ENCODE measurements at places on chromosomes 5 and 9.

DNA sequence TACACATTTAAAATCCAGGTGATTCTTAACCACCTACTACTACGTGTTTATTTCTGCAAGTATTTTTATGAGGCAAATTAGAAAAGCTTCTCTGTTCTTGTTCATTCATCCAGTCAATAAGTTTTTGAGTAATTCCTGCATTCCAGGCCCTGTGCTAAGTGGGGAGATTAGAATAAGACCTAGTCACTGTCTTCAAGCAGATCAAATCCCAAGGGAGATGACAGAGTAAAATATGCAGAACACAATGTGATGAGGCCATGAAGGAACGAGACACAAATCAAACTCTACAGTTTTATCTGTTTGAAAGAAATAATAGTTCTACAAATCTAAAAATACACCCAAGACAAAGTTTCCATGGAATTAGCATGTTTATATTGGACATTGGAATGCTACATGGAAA is 158.8 kb downstream of the CEP120 start:
- DNase-seq, result no peak
- no peak overlapping the region for H3K27ac ChIP-seq
- no peaks in the 10 kb centered on the region for H3K36me3 ChIP-seq
- no peaks in the 10 kb centered on the region for H3K27me3 ChIP-seq

GRCh38 chr5:61641748-61642565 is 309.9 kb downstream of the ZSWIM6 start:
- no peak for DNase-seq
- no peaks in the 10 kb centered on the region for H3K4me1 ChIP-seq
- H3K36me3 ChIP-seq, result no peaks in the 10 kb centered on the region
- no peak overlapping the region for H3K27ac ChIP-seq
- no peaks in the 10 kb centered on the region for H3K27me3 ChIP-seq
- H3K4me3 ChIP-seq, result no peak overlapping the region

- no peak for DNase-seq
- H3K27ac ChIP-seq, result no peak overlapping the region
- H3K36me3 ChIP-seq, result peaks cover 1% of the 10 kb centered on the region
- H3K4me1 ChIP-seq, result no peaks in the 10 kb centered on the region
- H3K27me3 ChIP-seq, result no peaks in the 10 kb centered on the region
- no peak overlapping the region for H3K4me3 ChIP-seq
These were observed 35.5 kb upstream of the LRRTM2 start for GRCh38 chr5:138910546-138911185.

GRCh38 chr5:84437673-84438315 is 53.1 kb upstream of the EDIL3 start:
- H3K27me3 ChIP-seq, result no peaks in the 10 kb centered on the region
- DNase-seq, result no peak
- no peaks in the 10 kb centered on the region for H3K4me1 ChIP-seq

- H3K4me1 ChIP-seq, result no peaks in the 10 kb centered on the region
- H3K4me3 ChIP-seq, result no peak overlapping the region
- H3K27ac ChIP-seq, result no peak overlapping the region
- DNase-seq, result no peak
These were observed 136.3 kb upstream of the SNX2 start for GRCh38 chr5:122638581-122638980.

- H3K36me3 ChIP-seq, result no peaks in the 10 kb centered on the region
- no peak overlapping the region for H3K27ac ChIP-seq
- no peaks in the 10 kb centered on the region for H3K4me1 ChIP-seq
- DNase-seq, result no peak
- no peaks in the 10 kb centered on the region for H3K27me3 ChIP-seq
These were observed 168.7 kb upstream of the FST start for GRCh38 chr5:53311681-53312080.

DNA sequence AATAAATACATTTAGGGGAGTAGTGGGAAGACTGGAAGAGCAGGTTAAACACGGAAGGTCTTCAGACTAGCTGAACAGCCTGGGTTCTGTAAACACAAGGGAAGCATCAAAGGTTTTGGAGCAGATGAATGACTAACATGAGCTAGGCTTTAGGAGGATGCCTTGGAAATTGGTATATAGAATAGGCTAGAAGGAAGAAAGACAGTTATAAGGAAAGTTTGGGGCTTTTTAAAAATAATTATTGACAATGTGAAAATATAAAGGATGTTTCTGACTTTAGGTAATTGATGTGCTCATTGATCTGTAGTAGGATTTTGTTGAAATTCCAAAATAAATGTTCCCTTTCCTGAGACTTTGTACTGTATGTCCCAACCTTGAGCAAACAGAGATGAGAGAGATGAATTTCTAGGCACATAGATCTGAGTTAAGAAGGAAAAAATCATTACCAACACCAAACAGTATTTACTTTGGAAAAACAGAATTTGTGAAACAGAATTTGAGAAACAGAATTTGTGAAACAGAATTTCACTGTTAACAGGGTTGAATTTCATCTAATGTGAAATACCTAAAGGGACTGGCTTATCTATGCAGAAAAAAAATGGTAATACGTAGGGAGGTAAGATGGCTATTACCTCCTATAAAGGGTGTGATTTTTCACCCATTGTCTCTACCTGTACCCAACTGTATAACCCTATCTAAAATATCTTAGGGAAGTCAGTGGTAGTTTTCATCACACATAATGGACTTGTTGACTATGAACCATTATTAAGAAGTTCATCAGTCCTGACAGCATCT is 28.8 kb downstream of the SKP2 start:
- no peak for DNase-seq
- no peak overlapping the region for H3K4me3 ChIP-seq
- no peaks in the 10 kb centered on the region for H3K27me3 ChIP-seq
- peaks cover 51% of the 10 kb centered on the region for H3K36me3 ChIP-seq
- H3K4me1 ChIP-seq, result no peaks in the 10 kb centered on the region

GRCh38 chr9:36847781-36848673 is 186.0 kb downstream of the PAX5 start:
- DNase-seq, result no peak
- H3K36me3 ChIP-seq, result no peaks in the 10 kb centered on the region
- no peak overlapping the region for H3K27ac ChIP-seq
- H3K4me1 ChIP-seq, result no peaks in the 10 kb centered on the region
- H3K27me3 ChIP-seq, result no peaks in the 10 kb centered on the region

DNA sequence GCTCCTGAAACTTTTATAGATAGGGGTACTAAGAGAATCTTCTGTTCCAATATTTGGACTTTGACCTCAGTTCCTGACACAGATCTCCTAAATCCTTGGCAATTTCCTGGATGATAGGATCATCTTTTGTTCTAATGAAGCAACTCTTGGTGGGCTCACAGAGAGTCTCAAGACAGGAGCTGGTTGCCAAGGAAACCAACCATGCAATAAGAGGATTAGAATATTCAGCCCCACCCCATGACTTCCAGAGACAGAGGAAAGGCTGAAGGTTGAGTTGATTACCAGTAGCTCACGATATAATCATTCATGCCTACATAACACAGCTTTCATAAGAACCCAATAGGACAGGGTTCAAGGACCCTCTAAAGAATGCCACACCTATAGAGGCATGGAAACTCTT is 2050.2 kb upstream of the CDH6 start:
- H3K27ac ChIP-seq, result no peak overlapping the region
- H3K4me3 ChIP-seq, result no peak overlapping the region
- H3K4me1 ChIP-seq, result no peaks in the 10 kb centered on the region
- H3K36me3 ChIP-seq, result no peaks in the 10 kb centered on the region
- no peaks in the 10 kb centered on the region for H3K27me3 ChIP-seq

- H3K27ac ChIP-seq, result no peak overlapping the region
- no peak overlapping the region for H3K4me3 ChIP-seq
- no peaks in the 10 kb centered on the region for H3K27me3 ChIP-seq
- no peaks in the 10 kb centered on the region for H3K4me1 ChIP-seq
- H3K36me3 ChIP-seq, result no peaks in the 10 kb centered on the region
- DNase-seq, result no peak
These were observed 564.6 kb upstream of the KLF4 start for GRCh38 chr9:108054131-108054630.

- H3K27me3 ChIP-seq, result no peaks in the 10 kb centered on the region
- H3K4me3 ChIP-seq, result no peak overlapping the region
- H3K36me3 ChIP-seq, result no peaks in the 10 kb centered on the region
- no peaks in the 10 kb centered on the region for H3K4me1 ChIP-seq
- no peak overlapping the region for H3K27ac ChIP-seq
These were observed 114.2 kb upstream of the ADAMTS16 start for GRCh38 chr5:5025774-5026408.

DNA sequence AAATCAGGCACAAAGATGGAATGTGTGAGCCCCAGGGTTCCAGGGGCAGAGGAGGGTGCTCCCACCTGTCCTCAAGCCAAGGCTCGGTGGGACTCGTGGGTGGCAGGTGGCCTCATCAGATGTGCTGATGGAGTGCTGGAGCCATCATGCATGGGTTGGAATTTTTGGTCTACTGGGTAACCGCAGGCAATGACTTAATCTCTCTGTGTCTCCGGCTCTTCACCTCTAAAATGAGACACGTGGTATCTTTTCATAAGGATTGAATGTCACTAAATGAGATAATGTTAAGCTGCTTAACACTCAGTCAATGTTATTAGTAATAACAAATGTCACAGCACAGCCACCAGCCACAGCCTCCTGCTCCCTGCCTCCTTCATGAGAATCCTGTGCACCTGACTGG is 245.5 kb downstream of the HSPA4 start:
- H3K4me3 ChIP-seq, result no peak overlapping the region
- H3K27me3 ChIP-seq, result no peaks in the 10 kb centered on the region
- H3K4me1 ChIP-seq, result no peaks in the 10 kb centered on the region

DNA sequence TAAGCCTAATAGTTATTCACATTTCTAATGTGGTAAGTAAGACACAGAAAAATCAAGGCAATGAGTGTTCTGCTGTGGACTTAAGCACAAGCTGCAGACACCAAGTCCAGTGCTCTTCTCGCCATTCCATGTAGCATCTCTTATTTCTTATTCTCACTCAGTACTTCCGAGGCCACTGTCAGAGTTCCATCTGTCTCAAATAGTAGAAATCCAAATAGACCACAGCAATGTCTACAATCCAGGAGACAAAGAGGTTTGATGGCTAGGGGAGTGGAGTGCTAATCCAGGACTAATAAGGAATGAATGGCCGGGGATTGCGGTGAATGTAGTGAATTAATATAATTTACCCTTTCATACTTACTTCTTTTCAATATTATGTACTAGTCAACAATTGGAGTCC is 147.3 kb downstream of the FBXL7 start:
- DNase-seq, result no peak
- H3K4me1 ChIP-seq, result no peaks in the 10 kb centered on the region
- H3K27ac ChIP-seq, result no peak overlapping the region
- no peaks in the 10 kb centered on the region for H3K27me3 ChIP-seq

GRCh38 chr9:112831281-112831851 is 59.3 kb downstream of the SLC46A2 start:
- H3K4me3 ChIP-seq, result no peak overlapping the region
- H3K27ac ChIP-seq, result no peak overlapping the region
- no peaks in the 10 kb centered on the region for H3K4me1 ChIP-seq
- H3K36me3 ChIP-seq, result peaks cover 5% of the 10 kb centered on the region
- DNase-seq, result no peak

DNA sequence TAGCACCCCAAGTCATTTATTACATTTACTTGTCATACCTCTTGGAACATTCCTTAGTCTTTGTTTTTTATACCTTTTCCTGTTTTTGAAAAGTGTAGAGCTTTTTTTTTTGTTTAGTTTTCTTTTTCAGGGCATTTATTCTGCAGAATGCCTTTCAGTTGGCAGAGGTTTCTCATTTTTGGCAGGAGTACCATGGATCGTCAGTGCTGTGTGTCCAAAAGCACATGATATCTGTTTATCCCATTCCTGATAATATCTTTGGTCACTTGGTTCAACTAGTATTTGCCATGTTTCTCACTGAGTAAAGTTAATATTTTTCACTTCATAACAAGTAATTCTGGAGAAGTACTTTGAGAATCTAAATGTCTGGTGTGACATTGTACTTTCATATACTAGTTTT is 10.7 kb downstream of the OGN start:
- no peaks in the 10 kb centered on the region for H3K4me1 ChIP-seq
- H3K4me3 ChIP-seq, result no peak overlapping the region
- H3K27me3 ChIP-seq, result no peaks in the 10 kb centered on the region
- no peak overlapping the region for H3K27ac ChIP-seq

DNA sequence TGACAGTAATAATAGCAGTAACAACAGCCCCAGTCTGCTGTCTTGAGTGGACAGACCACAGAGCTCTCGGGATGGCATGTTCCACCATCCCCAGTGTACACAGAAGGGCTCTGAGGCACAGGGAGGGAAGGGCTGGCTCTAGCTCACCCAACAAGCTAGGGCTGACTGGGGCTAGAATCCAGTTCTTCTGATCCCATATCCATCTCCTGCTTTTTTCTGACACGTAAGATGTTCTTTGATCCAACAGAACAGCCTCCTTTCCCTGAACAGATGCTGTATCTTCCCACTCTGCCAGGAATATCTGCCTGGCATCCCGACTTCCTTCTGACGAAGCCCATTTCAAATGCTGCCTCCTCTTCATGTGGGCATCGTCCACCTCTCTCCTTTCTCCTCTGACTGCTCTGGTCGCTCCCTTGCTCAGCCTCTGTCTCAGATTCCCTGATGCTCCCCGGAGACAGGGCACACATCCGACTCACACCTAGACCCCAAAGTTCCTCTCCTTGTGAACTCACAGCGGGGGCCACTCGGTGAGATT is 43.6 kb upstream of the CLK4 start:
- H3K36me3 ChIP-seq, result no peaks in the 10 kb centered on the region
- no peak overlapping the region for H3K4me3 ChIP-seq
- no peaks in the 10 kb centered on the region for H3K27me3 ChIP-seq
- no peaks in the 10 kb centered on the region for H3K4me1 ChIP-seq
- H3K27ac ChIP-seq, result no peak overlapping the region
- no peak for DNase-seq

DNA sequence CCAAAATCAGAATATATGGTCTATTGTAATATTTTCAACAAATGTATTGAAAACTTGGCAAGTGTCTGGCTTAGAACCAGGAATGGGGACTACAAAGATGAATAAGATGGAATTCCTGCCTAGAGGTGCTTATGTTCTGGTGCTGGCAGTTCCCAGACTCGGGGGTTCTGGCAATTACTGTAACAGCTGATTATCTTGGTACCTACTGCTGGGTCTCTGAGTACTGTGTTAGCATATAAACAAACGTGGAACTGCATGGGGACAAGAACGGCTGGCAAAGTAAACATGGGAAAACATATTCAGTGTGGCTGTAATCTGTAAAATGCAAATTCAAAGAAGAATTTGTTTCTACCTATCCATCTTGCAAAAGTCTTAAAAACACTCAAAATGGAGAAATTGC is 89.9 kb downstream of the SLC24A2 start:
- no peaks in the 10 kb centered on the region for H3K27me3 ChIP-seq
- no peak overlapping the region for H3K4me3 ChIP-seq
- no peaks in the 10 kb centered on the region for H3K36me3 ChIP-seq
- H3K4me1 ChIP-seq, result no peaks in the 10 kb centered on the region
- DNase-seq, result no peak

GRCh38 chr5:14447958-14448911 is 133.4 kb upstream of the OTULINL start:
- no peaks in the 10 kb centered on the region for H3K36me3 ChIP-seq
- DNase-seq, result no peak
- no peak overlapping the region for H3K4me3 ChIP-seq
- H3K27me3 ChIP-seq, result no peaks in the 10 kb centered on the region

DNA sequence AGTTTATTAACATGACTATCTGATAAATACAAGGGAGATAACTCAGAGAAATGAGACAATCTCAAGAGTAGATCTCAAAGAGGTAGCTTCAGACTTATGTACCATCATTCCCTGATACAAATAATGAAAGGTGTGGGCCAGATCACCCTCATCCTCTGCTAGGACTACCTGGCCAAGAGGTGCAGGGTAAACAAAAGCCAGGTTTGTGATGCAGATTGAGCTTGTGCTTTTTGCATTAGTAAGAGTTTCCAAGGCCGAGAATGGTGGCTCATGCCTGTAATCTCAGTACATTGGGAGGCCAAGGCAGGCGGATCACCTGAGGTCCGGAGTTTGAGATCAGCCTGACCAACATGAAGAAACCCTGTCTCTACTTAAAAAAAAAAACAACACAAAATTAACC is 8.9 kb upstream of the SPIN1 start:
- peaks cover 2% of the 10 kb centered on the region for H3K27me3 ChIP-seq
- H3K27ac ChIP-seq, result no peak overlapping the region

Measured in natural killer cell (primary cell).